ENCODE measurements at places on chromosomes 6 and 20. TPM values are rescaled to one million over a fixed set of nuclear protein-coding genes. Genes with fewer than 3 reads are reported as not detected.

DNA sequence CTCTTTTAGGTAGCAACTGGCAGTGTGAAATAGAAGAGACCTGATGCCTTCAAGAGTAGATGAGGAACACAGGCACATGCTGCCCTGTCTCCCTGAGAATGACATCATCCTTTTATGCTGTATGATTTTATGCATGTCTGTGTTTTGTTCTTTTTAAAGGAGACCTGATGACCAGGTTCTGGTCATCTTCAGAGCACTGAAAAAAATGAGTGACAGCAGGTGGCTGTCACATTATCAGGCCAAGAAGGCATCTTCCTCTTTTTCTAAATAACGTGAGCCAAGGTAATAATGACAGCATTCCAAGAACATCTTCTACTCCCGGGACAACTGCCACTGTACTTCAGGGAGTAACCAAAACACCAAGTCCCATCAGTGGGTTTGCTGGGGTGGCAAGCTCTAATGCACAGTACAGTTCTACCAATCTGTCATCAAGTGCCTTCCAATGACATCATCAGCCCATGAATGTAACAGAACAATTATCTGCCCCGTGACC, 28.9 kb downstream of the CNKSR3 start:
- H3K36me3 ChIP-seq, result no peaks in the 10 kb centered on the region
- H3K27me3 ChIP-seq, result no peaks in the 10 kb centered on the region
- peak overlapping the region; percentile 11 for H3K27ac ChIP-seq
- no peak for DNase-seq

- no peaks in the 10 kb centered on the region for H3K36me3 ChIP-seq
- H3K4me1 ChIP-seq, result peaks cover 20% of the 10 kb centered on the region
- no peak for DNase-seq
Measured at GRCh38 chr6:44064948-44065272, 62.3 kb downstream of the MRPL14 start.

DNA sequence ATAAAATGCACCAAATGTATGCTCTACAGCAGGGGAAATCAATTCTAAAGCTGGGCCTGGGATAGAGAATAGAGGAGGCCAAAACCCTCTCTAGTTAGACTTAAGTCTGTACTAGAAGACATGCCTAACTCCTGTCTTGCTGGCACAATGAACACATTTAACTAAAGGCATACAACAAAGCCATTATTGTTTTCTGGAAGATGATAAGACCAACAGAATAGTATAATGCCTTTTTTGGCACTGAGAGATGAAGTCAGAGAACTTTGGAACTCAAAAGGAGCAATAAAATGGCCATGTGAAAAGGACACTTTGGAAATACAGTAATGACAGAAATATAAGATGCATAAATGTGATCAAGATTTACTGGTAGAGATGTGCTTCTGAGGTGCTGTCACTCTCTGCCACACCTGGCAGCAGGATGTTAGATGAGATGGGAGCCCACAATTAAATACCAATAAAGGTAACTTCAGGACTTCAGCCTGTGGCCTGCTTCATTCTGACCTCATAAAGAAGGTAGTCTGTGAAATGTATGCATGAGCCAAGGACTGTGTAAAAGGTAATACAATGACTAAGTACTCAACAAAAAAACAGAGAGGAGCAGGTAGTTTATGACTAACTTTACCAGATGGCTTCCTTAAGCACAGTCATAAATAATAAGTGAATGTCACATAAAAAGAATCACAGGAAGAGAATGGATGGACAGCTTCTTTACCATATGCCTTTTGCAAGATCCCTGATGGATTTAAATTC, 333.4 kb downstream of the BCKDHB start:
- DNase-seq, result no peak
- no peaks in the 10 kb centered on the region for H3K36me3 ChIP-seq
- H3K27ac ChIP-seq, result peak overlapping the region; percentile 63
- no peak overlapping the region for H3K4me3 ChIP-seq
- H3K4me1 ChIP-seq, result no peaks in the 10 kb centered on the region

- no peaks in the 10 kb centered on the region for H3K27me3 ChIP-seq
- H3K27ac ChIP-seq, result no peak overlapping the region
- DNase-seq, result no peak
- no peak overlapping the region for H3K4me3 ChIP-seq
- H3K4me1 ChIP-seq, result no peaks in the 10 kb centered on the region
Measured at GRCh38 chr6:92779746-92780145, 639.6 kb downstream of the EPHA7 start.

- no peaks in the 10 kb centered on the region for H3K27me3 ChIP-seq
- H3K4me3 ChIP-seq, result no peak overlapping the region
- no peaks in the 10 kb centered on the region for H3K36me3 ChIP-seq
- H3K4me1 ChIP-seq, result peaks cover 4% of the 10 kb centered on the region
- H3K27ac ChIP-seq, result no peak overlapping the region
- DNase-seq, result no peak
Measured at GRCh38 chr20:58150772-58151171, 77.7 kb downstream of the ANKRD60 start.

- DNase-seq, result no peak
- H3K27ac ChIP-seq, result no peak overlapping the region
- H3K27me3 ChIP-seq, result no peaks in the 10 kb centered on the region
- H3K4me3 ChIP-seq, result no peak overlapping the region
- H3K4me1 ChIP-seq, result peaks cover 4% of the 10 kb centered on the region
Measured at GRCh38 chr6:129641344-129641743, 68.6 kb downstream of the ARHGAP18 start.

DNA sequence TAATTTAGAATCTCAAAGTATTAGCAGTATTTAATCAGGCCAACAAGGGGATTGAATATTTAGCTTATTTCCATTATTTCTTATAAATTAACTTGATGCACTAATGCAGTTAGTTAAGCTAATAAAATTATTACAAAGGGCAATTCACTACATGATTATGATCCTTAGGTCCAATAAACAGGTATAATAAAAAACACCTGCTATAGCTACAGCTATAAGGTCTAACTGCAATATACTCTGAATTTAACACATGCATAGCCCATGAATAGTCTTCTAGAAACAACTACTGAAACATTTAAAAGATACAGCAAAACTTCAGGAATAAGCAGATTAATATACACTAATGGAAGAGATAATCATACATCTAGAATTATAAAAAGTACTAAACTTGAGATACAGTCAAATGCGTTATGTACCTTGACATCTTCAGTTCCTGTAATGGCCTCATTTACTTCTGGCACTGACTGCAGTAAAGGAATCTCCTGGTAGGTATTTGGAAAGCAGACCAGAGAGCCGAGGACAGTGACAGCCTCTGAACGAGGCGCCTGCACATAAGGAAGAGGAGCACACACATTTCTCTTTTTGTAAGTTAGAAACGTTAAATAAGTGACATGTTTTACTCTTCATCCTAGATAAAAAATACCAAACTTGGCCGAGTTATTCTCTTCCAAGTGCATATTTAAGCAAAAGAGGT, 168.5 kb downstream of the INSM1 start:
- no peaks in the 10 kb centered on the region for H3K4me1 ChIP-seq
- H3K36me3 ChIP-seq, result no peaks in the 10 kb centered on the region
- no peak overlapping the region for H3K4me3 ChIP-seq
- H3K27me3 ChIP-seq, result no peaks in the 10 kb centered on the region
- DNase-seq, result no peak

- H3K4me3 ChIP-seq, result no peak overlapping the region
- no peaks in the 10 kb centered on the region for H3K36me3 ChIP-seq
- H3K27me3 ChIP-seq, result no peaks in the 10 kb centered on the region
- no peaks in the 10 kb centered on the region for H3K4me1 ChIP-seq
Measured at GRCh38 chr6:94636780-94637385, 940.5 kb upstream of the MANEA start.

GRCh38 chr20:58670659-58671058, 19.6 kb downstream of the STX16 start:
- H3K4me3 ChIP-seq, result no peak overlapping the region
- H3K27me3 ChIP-seq, result no peaks in the 10 kb centered on the region
- H3K36me3 ChIP-seq, result peaks cover 92% of the 10 kb centered on the region
- no peak overlapping the region for H3K27ac ChIP-seq

DNA sequence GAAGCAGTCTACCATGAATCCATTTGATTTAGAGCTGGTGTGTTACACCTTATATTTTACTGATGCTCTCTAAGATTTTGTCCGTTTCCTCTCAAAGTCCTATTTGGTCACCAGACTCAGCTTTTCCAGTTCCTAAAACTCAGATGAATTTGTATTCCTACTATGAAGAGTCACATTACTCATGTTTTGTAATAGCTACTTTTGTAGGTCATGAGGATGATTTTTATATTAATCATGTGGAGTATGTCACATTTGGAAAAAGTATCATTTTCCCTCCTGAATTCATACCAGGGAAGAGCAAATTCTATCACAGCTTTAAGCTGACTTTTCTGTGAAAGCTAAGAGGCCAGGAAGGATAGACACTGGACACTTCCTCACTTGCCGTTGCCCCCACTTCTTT, 140.6 kb upstream of the SCGN start:
- H3K27me3 ChIP-seq, result no peaks in the 10 kb centered on the region
- DNase-seq, result no peak
- H3K27ac ChIP-seq, result no peak overlapping the region
- H3K4me1 ChIP-seq, result no peaks in the 10 kb centered on the region
- no peaks in the 10 kb centered on the region for H3K36me3 ChIP-seq

GRCh38 chr20:25271486-25272222, 23.8 kb downstream of the PYGB start:
- no peaks in the 10 kb centered on the region for H3K27me3 ChIP-seq
- peak overlapping the region; percentile 72 for H3K27ac ChIP-seq
- DNase-seq, result no peak
- peaks cover 37% of the 10 kb centered on the region for H3K4me1 ChIP-seq

GRCh38 chr6:132526461-132526860, 11.6 kb upstream of the TAAR9 start:
- H3K36me3 ChIP-seq, result no peaks in the 10 kb centered on the region
- no peaks in the 10 kb centered on the region for H3K4me1 ChIP-seq
- DNase-seq, result no peak
- H3K4me3 ChIP-seq, result no peak overlapping the region

DNA sequence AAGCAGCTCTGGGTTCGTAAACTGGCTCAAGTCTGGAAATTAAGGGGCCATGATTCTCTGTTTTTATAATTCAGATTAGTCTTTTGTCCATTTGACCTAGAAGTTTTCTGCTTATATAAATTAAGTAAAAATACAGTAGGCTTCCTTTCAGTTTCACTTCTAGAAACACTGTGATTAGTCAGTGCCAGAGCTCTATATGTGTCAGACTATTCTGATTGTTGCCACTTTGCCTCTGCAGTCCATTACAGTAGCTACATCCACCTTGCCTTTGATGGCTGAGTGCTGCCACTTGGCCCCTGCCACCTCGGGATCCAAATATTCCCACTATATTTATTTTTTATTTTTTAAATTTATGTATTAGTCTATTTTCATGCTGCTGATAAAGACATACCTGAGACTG, 7.9 kb downstream of the ZC2HC1B start:
- no peaks in the 10 kb centered on the region for H3K27me3 ChIP-seq
- H3K4me3 ChIP-seq, result no peak overlapping the region
- no peak overlapping the region for H3K27ac ChIP-seq
- no peaks in the 10 kb centered on the region for H3K36me3 ChIP-seq

DNA sequence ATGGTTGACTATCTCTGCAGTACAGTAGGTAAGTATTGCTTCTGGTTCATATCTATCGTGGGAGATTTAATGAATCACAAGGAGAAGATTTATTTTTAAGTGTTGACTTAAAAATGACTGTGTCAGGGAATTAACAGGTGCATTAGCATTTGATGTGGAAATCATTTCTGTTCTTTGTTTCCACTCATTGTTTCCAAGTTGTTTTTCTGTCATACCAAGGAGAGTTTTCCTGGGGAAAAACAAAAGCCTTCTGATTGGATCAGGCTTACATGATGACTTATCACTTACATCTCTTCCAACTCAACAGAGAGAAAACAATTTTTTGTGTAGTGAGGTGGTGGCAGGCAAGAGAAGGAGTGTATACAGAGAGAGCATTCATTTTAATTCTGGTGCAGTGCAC, 686.4 kb downstream of the HTR1B start:
- no peak overlapping the region for H3K4me3 ChIP-seq
- H3K4me1 ChIP-seq, result no peaks in the 10 kb centered on the region
- no peaks in the 10 kb centered on the region for H3K36me3 ChIP-seq

DNA sequence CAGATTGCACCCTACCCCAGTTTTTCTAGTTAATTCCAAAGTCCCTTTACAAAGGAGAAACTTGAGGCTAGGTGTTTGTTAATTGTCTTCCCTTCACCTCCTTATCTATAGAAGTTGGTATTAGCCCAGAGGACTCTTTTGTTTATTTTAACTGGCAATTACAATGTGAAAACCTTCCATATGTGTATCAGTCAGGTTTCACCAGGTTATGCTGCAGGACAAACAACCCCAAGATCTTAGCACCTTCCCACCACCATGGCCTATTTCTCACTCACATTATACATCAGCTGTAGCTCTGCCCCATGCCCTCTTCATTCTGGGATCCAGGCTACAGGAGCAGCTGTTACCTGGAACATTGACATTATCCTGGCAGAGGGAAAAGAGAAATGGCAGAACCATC, 31.1 kb downstream of the SNHG17 start:
- H3K4me3 ChIP-seq, result no peak overlapping the region
- H3K4me1 ChIP-seq, result no peaks in the 10 kb centered on the region
- no peak overlapping the region for H3K27ac ChIP-seq
- DNase-seq, result no peak
- H3K36me3 ChIP-seq, result no peaks in the 10 kb centered on the region
- H3K27me3 ChIP-seq, result no peaks in the 10 kb centered on the region

- no peak for DNase-seq
- H3K27ac ChIP-seq, result no peak overlapping the region
- H3K4me1 ChIP-seq, result no peaks in the 10 kb centered on the region
- H3K36me3 ChIP-seq, result no peaks in the 10 kb centered on the region
Measured at GRCh38 chr20:24651171-24651975, 181.9 kb downstream of the SYNDIG1 start.

GRCh38 chr20:40727960-40728359, 38.9 kb upstream of the MAFB start:
- DNase-seq, result no peak
- H3K27me3 ChIP-seq, result peaks cover 6% of the 10 kb centered on the region
- H3K27ac ChIP-seq, result no peak overlapping the region
- H3K4me3 ChIP-seq, result no peak overlapping the region

DNA sequence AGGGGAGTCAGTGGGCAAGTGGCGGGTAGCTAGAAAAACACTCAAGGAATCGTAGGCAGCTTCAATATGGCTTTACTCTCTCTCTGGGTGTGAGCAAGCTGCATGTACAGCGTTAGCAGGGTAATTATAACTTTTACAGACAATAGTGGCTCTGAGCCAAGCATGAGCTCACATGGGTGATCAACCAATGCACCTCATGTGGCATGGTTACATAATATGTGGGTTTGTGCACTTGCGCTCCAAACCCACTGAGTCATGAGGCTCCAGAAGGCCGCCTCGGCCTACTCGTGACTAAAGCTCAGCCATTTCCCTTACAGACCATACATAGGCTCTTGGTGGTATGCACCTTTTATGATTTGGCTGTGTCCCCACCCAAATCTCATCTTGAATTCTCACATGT, 78.4 kb upstream of the FBXL4 start:
- H3K4me1 ChIP-seq, result no peaks in the 10 kb centered on the region
- DNase-seq, result no peak
- H3K27me3 ChIP-seq, result no peaks in the 10 kb centered on the region
- no peak overlapping the region for H3K27ac ChIP-seq

Gene DHX16
- total RNA-seq, result 26.6 TPM

Gene CD109
- 57.9 TPM for total RNA-seq

Gene MAFB
- 39.2 TPM for total RNA-seq

Gene ZC3H12D
- 4.3 TPM for total RNA-seq

Gene OR2H2
- total RNA-seq, result not detected

Gene CDC5L
- total RNA-seq, result 14.3 TPM

Gene BMP7
- 21.8 TPM for total RNA-seq

Gene BPIFA1
- total RNA-seq, result not detected

Gene CASS4
- 0.73 TPM for total RNA-seq

Gene LAMA4
- 116 TPM for total RNA-seq

Gene GPR6
- not detected for total RNA-seq

Gene MYBL2
- total RNA-seq, result 7.4 TPM

Gene RSPH9
- 0.38 TPM for total RNA-seq
